ENCODE measurements at places on chromosomes 5 and 9.

DNA sequence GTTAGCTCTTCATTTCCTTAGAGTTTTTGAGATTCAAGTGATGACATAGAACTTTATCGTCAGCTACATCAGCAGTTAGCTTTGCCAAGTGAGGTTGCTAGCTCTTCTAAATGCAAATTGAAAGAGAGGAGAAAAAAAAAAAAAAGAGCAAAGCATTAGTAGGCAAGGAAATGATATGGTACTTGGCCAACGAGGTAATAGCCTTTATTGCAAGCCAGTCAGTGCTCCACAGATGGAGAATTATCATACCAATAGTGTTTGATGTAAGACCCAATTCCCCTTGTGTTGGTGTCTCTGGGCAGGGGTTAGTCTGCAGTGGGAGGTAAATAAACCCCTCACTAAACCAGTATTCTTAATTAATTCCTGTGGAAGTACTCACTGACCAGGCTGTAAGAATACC lies 992.1 kb downstream of the PTPRD start:
- no peak for DNase-seq

DNA sequence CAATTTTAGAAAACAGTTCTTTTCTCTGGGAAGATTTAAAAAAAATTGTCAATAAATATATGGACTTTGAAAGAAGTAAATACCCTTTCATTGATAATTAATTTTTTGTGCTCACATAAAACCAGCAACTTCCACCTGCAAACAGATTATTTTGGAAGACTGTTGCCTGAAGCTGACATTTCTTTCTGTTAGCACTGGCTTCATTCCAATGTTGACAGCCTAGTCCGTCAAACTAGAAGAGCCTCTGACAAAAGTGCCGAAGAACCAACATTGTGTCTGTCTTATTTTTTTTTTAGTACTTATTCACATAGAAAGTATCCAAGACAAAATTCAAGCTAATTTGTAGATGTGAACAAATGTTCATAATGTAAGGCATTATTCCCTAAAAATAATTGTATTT lies 108.6 kb upstream of the TMEM161B start:
- no peak for DNase-seq

DNA sequence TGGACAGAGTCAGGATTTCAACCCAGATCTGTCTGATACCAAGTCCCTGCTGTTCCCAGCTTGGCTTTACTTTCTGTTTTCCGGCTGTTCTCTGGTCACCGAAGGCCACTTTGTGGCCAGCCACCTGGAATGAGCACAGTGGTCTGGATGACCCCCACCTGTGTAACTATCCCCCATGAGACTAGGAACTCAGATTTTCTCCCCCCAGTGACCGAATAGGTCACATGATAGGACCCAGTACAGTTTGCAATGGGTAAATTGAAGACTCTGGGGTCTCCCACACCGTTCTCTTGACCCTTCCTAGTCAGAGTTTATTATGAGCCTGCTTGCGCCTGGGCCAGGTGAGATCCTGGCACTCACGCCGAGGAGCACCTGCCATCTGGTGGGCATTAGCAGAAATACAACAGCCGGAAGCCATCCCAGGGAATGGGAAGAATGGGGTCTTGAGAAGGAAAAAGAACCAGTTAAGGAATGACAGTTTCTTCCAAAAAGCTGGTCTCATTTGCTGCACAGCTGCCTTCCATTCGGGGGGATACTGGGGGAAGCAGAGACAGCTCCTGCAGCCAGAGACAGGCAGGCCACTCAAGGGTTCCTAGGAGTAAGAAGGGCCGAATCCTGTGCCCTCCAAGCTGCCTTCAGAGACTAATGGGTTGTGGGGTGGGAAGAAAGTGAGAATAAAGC lies 7.1 kb downstream of the PHYHD1 start:
- no peak for DNase-seq

- no peak for DNase-seq
Observed at GRCh38 chr5:58544926-58545325, 37.9 kb upstream of the RAB3C start.

GRCh38 chr5:56052735-56053134 lies 58.0 kb upstream of the IL6ST start:
- no peak for DNase-seq

GRCh38 chr5:98307811-98308210 lies 465.7 kb upstream of the RGMB start:
- no peak for DNase-seq

GRCh38 chr5:54774281-54775170 lies 210.9 kb downstream of the ESM1 start:
- no peak for DNase-seq

- no peak for DNase-seq
Observed at GRCh38 chr9:130186839-130187522, 14.8 kb downstream of the NCS1 start.

- DNase-seq = no peak
Observed at GRCh38 chr9:74557571-74557970, 60.4 kb downstream of the RORB start.

DNA sequence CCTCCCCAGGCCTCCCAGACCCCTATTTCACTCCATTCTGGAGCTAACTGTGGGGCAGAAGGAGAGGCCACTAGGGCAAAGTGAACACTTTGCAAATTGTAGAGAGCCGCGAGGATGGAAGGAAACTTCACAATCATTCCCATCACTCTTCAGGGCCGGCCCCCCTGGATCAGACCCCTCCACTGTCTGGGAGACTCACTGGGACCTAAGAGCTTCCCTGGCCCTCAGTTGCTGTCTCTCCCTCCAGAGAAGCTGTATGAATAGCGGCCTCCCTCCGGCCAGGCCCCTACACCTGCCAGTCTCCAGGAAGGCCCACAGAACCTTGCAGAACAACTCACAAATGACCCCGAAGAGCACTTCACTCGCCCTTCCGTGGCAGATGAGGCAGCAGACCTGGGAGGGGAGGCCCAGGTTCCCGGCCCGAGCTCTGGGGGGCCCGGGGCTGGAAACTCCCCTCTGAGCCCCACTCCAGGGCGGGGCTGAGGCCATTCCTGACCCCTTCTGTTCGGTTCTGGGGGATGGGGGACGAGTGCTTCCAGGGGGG lies 141.9 kb upstream of the IER5L start:
- DNase-seq = no peak

GRCh38 chr9:130707225-130707976 lies 13.8 kb downstream of the EXOSC2 start:
- no peak for DNase-seq

GRCh38 chr5:82107267-82107666 lies 135.4 kb downstream of the ATG10 start:
- no peak for DNase-seq

- DNase-seq = no peak
Observed at GRCh38 chr9:89078860-89079259, 87.6 kb downstream of the S1PR3 start.

GRCh38 chr5:56078278-56079156 lies 83.8 kb upstream of the IL6ST start:
- no peak for DNase-seq

- no peak for DNase-seq
Observed at GRCh38 chr9:32775283-32775682, 8.1 kb upstream of the TMEM215 start.

Measured in substantia nigra (tissue), 51 donors.